ENCODE measurements at places on chromosomes 16 and 17. TPM values are rescaled to one million over a fixed set of nuclear protein-coding genes. Genes with fewer than 3 reads are reported as not detected.

CFAP97D1 gene
- total RNA-seq: not detected

AGRP gene
- not detected for total RNA-seq

ALKBH5 gene
- 113 TPM for total RNA-seq

SDK2 gene
- total RNA-seq: under 0.01 TPM

DHRS7C gene
- total RNA-seq: not detected

KRT31 gene
- not detected for total RNA-seq

All from fibroblast of villous mesenchyme (primary cell).